Central memory CD8-positive, alpha-beta T cell (primary cell): ENCODE measurements at places on chromosomes 11 and 22.
A peak's percentile ranks its signal among the peaks of the same experiment; 100 is the strongest.

DNA sequence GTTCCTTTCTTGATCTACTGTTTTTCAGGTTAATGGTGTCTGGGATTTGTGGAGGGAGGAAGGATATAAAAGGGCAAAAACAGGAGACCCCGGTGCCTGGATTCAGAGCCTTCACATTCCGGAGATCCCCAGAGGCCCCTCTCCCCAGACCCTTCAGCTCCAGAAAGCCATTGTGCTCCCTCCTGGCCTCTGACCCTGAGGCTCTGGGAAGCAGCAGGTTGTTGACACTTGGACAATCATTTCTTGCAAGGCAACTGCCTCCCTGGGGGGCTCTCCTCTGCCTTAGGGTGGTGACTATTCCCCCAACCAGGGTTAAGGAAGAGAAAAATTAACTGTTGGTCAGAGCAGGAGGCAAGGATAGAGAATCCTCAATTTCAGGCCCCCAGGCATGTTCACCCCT lies 86.9 kb upstream of the NNMT start:
- no peak overlapping the region for H3K27ac ChIP-seq
- DNase-seq = no peak
- no peaks in the 10 kb centered on the region for H3K36me3 ChIP-seq
- H3K4me3 ChIP-seq = no peak overlapping the region
- no peaks in the 10 kb centered on the region for H3K27me3 ChIP-seq
- H3K4me1 ChIP-seq = peaks cover 26% of the 10 kb centered on the region

DNA sequence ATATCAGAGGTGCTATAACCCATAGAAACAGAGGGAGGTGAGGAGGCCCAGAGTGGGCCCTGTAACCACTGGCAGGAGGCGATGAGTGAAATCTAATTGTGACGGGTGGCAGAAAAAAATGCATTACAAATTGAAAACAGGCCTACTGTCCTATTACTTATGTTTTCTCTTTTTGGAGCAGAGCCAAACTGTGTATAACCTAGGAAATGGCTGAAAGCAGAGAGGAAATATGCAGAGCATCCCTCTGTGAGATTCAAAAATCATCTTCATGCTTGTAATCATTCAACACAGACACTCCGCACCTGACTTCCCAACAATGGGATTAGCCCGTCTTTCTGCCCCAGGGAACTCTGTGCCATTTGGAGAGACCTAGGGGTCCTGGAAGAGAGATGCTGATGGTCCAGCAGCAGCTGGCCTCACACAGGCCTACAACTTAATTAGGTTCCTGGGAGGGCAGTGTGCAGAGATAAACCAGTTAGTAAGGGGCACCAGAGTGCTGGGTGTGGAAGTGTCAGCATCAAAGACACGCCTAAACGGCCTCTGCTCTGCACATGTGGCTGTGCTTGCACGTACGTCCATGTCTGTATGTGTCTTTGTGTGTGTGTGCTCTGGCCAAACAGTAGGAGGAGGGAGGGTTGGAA lies 41.8 kb downstream of the MAP6 start:
- no peaks in the 10 kb centered on the region for H3K36me3 ChIP-seq
- no peaks in the 10 kb centered on the region for H3K4me1 ChIP-seq
- no peak overlapping the region for H3K4me3 ChIP-seq
- H3K27me3 ChIP-seq = peaks cover 37% of the 10 kb centered on the region

GRCh38 chr11:126703662-126704061 lies 296.9 kb downstream of the KIRREL3 start:
- H3K27me3 ChIP-seq = peaks cover 15% of the 10 kb centered on the region
- no peak overlapping the region for H3K4me3 ChIP-seq
- no peak overlapping the region for H3K27ac ChIP-seq
- H3K36me3 ChIP-seq = no peaks in the 10 kb centered on the region
- H3K4me1 ChIP-seq = no peaks in the 10 kb centered on the region

DNA sequence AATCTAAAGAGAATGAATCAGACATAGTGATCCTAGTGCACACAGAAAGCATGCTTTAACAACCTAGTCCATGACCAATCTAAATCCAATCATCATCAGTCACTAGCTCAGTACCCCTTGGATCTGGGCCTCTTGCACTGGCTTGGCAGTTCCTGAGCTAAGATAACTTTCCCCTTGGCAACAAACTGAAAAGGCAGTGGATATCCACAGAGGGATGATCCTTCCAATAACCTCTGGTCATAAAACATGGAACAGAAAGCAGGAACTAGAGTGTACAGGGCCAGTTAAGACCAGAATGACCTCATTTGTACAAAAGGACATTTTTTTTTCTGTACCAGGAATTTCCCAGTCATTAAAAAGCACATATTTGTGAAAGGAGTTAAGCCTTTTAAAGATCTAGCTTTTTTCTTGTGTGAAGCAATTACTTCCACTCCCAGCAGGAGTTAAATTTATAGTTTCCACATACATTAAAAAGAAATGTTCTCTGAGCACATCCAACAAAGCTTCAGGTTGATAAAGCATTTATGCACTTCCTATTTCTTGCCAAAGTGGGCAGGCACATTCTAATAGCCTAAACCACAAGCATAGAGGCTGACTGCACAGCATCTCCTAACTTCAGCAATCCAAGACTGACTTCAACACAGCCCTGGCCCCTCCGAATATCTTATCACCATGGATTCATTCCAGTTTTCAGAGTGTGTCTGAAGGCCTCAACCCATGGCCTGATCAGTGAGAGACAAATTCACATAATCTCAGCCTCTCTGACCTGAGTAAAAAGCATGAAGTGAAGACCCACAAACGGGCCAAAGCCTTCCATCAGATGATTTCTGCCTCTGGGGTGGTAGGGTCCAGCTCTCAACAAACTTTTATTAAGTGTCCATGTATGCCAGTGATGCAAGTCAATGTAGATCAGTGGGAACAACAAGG lies 29.9 kb downstream of the GUCY1A2 start:
- peaks cover 1% of the 10 kb centered on the region for H3K36me3 ChIP-seq
- DNase-seq = no peak

DNA sequence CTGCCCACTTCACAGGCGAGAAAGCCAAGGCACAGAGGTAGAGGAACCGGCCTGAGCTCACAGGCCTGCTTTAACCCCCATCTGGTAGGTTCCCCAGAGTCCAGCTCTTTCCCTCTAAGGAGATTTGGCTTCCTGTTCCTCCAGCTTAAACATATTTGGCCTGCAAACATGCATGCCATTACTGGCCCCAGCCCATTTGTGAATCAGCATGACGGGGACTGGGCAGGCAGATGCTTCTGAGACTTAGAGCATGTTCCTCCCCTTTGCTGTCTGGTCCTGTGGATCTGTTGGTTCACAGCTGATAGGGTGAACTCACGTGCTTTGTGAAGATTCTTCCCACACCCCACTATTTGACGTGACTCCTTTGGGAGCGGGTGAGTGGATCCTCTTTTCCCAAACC lies 12.6 kb downstream of the CHST1 start:
- H3K27ac ChIP-seq = no peak overlapping the region

DNA sequence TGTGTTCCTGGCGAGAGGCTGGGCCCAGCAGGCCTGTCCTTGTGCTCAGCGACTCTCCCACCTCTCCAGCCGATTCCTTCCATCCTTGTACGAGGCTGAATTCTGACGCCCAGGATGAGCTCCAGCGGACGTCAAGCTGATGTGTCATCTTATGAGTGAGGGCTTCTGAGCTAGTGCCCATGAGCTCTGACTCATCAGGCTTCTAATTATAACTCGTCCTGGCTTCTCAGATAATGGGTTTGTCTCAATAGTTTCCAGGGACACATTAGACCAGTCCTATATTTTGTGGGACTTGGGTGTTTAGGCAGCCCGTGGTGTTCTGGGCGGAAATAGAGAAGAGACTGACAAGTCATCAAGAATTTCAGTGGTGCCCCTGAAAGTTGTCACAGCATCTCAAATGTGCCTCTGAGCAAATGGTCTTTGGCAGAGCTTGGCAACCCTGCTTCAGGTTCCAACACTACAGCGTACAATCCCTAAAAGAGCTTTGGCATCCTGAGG lies 108.2 kb upstream of the CD44 start:
- no peaks in the 10 kb centered on the region for H3K27me3 ChIP-seq
- peak overlapping the region; percentile 85 for H3K27ac ChIP-seq
- DNase-seq = no peak
- H3K36me3 ChIP-seq = peaks cover 4% of the 10 kb centered on the region

DNA sequence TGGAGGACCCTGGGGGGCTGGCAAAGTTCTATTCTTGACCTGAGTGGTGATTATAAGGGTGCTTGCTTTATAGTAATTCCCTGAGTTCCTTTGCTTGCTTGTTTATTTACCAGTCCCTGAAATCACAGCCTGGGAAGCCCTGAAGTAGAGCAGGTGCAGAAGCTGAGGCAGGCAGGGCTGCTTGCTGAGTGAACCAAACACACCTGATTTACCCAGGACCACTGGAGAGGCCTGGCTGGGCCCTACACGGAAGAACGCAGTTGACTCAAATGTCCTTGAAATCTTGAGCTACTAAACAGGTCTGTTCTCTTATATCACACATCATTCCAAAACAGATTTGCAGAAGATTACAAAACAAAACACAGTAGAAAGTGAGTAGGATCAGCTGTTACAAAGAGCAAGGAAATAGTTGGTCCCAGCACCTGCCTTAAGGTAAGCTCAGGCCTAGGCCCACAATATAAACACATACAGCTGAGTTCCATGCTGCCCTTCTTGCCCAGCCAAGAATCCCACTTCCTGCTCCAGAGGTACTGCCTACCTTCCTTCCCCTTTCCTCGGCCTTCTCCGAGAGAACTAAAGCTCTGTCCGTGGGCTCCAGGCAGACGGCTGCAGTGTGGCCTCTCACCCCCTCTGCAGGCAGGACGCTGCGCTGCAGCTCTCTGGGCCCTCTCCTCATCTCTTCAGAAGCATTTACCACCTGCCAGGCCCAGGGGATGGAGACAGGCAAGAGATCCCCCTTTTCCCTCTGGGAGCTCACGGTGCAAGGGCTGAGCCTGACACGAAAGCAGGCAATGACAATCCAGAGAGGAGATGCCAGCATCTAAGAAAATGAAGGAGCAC lies 46.1 kb upstream of the SCUBE2 start:
- peaks cover 20% of the 10 kb centered on the region for H3K36me3 ChIP-seq
- H3K27me3 ChIP-seq = no peaks in the 10 kb centered on the region
- peak overlapping the region; percentile 41 for H3K27ac ChIP-seq
- DNase-seq = peak; percentile 45

DNA sequence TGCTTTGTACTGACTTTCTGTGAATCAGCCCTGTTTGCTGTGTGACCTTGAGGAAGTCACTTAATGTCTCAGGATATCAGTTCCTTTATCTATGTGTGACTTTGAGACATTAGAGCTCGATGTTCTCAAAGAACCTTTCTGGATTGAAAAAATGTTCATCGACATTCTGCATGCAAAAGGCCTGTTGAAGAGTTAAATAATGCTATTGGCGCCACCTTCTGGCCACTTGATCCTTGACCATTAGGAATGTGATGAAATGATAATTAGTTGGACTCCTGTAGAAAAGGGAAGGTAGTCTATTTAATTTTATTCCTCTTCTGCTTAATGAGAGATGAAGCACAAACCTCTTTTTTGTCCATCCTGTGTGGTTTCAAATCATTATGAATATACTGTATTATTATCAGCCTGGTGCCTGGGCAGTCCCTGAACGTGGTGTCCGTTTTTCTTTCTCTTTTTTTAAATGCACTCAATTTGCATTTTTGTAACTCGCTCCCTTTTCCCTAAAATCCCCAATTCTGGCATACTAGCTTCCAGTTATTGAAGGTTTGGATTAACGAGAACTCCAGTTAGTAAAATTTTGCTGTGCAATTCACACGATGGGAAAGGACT lies 20.7 kb downstream of the ELF5 start:
- no peak overlapping the region for H3K4me3 ChIP-seq
- no peak for DNase-seq
- no peak overlapping the region for H3K27ac ChIP-seq
- no peaks in the 10 kb centered on the region for H3K4me1 ChIP-seq

- no peak overlapping the region for H3K27ac ChIP-seq
- H3K36me3 ChIP-seq = no peaks in the 10 kb centered on the region
- H3K4me3 ChIP-seq = no peak overlapping the region
- peaks cover 34% of the 10 kb centered on the region for H3K27me3 ChIP-seq
Measured at GRCh38 chr11:115527534-115528125, 23.4 kb upstream of the CADM1 start.

DNA sequence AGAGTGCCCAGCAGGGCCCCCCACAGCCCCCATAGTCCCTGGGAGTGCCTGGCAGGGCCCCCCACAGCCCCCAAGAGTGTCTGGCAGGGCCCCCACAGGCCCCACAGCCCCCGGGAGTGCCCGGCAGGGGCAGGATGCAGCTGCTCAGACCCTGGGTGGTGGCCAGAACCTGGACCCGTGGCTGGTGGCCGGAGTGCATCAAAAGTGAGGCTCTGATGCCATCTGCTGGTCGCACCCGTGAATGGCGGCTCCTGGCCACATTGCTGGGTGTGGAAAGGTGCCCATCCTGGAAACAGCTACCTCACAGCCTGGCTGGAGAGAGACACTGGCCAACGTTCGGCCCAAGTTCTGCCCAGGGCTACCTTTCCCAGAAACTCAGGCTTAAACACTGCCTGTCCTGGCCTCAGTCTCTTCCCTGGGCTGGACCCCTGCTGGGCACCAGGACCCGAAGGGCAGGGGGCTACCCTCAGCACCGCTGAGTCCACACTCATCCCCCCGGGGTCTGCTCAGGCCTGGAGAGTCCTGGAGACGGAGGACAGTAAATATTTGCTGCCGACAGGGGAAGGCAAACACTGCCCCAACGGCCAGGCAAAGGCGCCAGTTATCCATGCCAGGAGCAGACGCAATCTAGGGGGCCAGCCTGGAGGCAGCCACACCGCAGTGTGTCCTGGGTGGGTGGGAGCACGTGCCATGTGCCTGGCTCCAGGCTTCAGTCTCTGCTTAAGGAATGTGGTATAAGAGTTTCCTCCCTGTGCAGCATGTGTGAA lies 4.4 kb downstream of the INS start:
- DNase-seq = peak; percentile 40
- peaks cover 7% of the 10 kb centered on the region for H3K4me1 ChIP-seq
- H3K4me3 ChIP-seq = no peak overlapping the region
- H3K36me3 ChIP-seq = no peaks in the 10 kb centered on the region
- no peak overlapping the region for H3K27ac ChIP-seq

- H3K4me3 ChIP-seq = no peak overlapping the region
- H3K27ac ChIP-seq = no peak overlapping the region
- H3K36me3 ChIP-seq = peaks cover 3% of the 10 kb centered on the region
- no peaks in the 10 kb centered on the region for H3K4me1 ChIP-seq
- no peaks in the 10 kb centered on the region for H3K27me3 ChIP-seq
Measured at GRCh38 chr22:17851759-17852158, 77.5 kb upstream of the BID start.

DNA sequence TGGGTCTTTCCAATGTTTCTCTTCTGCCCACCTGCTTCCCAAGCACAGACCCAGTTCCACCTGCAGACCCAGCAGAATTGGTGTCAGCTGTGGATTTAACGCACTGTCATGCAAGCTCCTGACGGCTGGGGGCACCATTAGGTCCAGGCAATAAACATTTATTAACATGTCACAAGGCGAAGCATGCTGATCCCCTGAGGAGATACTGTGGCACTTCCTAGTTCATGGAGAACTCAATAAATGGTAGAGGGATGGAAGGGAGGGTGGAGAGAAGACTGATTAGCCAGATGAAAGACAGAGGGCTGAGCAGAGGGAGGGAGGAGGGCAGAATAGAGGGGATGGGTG lies 68.3 kb upstream of the TSPAN18 start:
- no peaks in the 10 kb centered on the region for H3K4me1 ChIP-seq
- no peak for DNase-seq
- H3K4me3 ChIP-seq = no peak overlapping the region

- no peaks in the 10 kb centered on the region for H3K27me3 ChIP-seq
- H3K4me3 ChIP-seq = no peak overlapping the region
- H3K36me3 ChIP-seq = no peaks in the 10 kb centered on the region
- no peaks in the 10 kb centered on the region for H3K4me1 ChIP-seq
- no peak overlapping the region for H3K27ac ChIP-seq
Measured at GRCh38 chr11:92880381-92880780, 89.1 kb upstream of the MTNR1B start.
